Right lobe of liver (tissue), 6 donors: ENCODE measurements at places on chromosomes 7 and 10. TPM values are rescaled to one million over a fixed set of nuclear protein-coding genes. Genes with fewer than 3 reads are reported as not detected.

DNA sequence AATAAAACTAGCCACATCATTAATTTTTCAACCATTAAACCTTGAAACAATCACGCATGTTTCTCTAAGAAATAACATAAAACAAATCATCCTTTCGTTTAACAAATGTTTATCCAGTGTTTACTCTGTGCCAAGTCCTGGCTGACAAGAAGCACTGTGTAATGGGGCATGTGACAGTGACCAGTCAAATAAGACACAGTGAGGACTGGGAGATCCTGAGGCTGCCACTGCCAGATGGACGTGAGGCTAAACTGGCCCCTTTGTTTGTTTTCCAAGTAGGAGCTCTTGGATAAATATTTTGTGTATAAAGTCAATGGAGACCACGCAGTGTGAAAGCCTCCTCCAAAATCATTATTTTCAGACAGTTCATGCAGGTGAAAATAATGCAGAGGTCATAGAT, 626.2 kb downstream of the SUGCT start:
- H3K27ac ChIP-seq: peak overlapping the region; percentile 24
- H3K27me3 ChIP-seq: no peaks in the 10 kb centered on the region
- DNase-seq: peak; percentile 66
- H3K36me3 ChIP-seq: no peaks in the 10 kb centered on the region
- H3K4me1 ChIP-seq: no peaks in the 10 kb centered on the region
- no peak overlapping the region for H3K4me3 ChIP-seq

- H3K27ac ChIP-seq: no peak overlapping the region
- H3K4me1 ChIP-seq: no peaks in the 10 kb centered on the region
- H3K36me3 ChIP-seq: peaks cover 38% of the 10 kb centered on the region
- no peak for DNase-seq
Observed at GRCh38 chr10:42801135-42801534, 18.5 kb downstream of the BMS1 start.

DNA sequence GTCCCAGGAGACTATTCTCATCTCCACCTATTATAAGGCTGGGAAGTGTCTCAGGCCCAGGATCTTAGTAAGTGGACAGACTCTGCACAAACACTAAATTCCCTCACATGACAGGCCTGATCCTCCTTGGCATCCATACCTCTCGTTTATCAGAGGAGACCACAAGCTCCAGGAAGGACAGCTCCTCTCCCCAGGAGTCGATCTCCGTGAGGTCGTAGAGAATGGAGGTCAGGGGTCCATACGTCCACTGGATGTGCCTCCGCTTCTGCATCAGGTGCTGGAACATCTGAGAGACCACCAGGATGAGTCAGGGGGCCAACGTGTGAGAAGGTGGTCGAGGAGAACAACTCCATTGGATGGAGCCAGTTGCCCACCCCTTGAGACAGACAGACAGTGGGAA, 5.6 kb downstream of the TRPV5 start:
- no peaks in the 10 kb centered on the region for H3K4me1 ChIP-seq
- no peak overlapping the region for H3K4me3 ChIP-seq
- H3K36me3 ChIP-seq: no peaks in the 10 kb centered on the region
- H3K27me3 ChIP-seq: no peaks in the 10 kb centered on the region
- H3K27ac ChIP-seq: no peak overlapping the region

DNA sequence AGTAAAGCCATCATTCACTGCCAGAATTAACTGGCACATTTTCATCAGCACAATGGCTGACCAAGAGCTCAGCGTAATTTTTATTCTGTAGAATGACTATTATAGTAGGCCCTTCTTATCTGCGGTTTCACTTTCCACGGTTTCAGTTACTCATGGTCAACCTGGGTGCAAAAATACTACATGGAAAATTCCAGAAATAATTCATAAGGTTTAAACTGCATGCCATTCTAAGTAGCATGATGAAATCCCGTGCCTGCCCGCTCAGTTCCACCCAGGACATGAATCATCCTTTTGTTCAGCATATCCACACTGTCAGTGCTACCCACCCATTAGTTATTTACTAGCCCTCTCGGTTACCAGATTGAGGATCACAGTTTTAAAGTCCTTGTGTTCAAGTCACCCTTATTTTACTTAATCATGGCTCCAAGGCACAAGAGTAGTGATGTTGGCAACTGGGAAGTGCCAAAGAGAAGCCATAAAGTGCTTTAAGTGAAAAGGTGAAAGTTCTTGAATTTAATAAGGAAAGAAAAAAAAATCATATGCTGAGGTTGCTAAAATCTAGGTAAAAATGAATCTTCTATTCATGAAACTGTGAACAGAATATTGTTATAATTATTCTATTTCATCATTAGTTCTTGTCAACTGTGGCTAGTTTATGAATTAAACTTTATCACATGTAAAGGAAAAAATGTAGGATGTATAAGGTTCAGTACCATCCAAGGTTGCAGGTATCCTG, 204.9 kb downstream of the DOCK4 start:
- H3K27ac ChIP-seq: no peak overlapping the region
- no peak for DNase-seq
- no peaks in the 10 kb centered on the region for H3K27me3 ChIP-seq
- H3K4me3 ChIP-seq: no peak overlapping the region
- H3K4me1 ChIP-seq: peaks cover 17% of the 10 kb centered on the region

GRCh38 chr10:113648478-113648877, 15.4 kb downstream of the NRAP start:
- H3K4me3 ChIP-seq: no peak overlapping the region
- peaks cover 28% of the 10 kb centered on the region for H3K4me1 ChIP-seq
- no peak for DNase-seq
- H3K27me3 ChIP-seq: no peaks in the 10 kb centered on the region

GRCh38 chr10:11823989-11824346, 812 bp downstream of the PROSER2 start:
- H3K4me1 ChIP-seq: no peaks in the 10 kb centered on the region
- H3K36me3 ChIP-seq: no peaks in the 10 kb centered on the region
- H3K27ac ChIP-seq: peak overlapping the region; percentile 95

GRCh38 chr10:132961420-132961786, 19.0 kb upstream of the CFAP46 start:
- no peaks in the 10 kb centered on the region for H3K27me3 ChIP-seq
- no peak overlapping the region for H3K4me3 ChIP-seq
- peak; percentile 39 for DNase-seq
- no peaks in the 10 kb centered on the region for H3K4me1 ChIP-seq
- no peak overlapping the region for H3K27ac ChIP-seq

DNA sequence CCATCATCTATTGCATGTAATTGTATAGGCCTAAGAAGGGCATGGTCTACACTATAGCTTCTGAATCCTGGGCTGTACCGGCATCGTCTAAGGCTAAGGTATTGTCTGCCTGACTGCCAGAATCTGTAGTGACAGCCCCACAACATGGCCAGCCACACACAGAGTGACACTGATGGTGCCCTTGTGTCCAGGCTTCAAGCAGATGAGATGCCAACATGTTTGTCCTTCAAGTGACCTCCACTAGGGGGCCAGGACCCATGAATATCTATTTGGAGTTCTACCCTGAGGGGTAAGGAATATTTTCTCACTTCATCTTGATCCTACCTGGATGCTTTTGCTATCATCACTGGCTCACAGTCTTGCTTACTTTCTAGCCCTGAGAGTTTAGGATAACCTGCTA, 1.5 kb downstream of the CYP3A7 start:
- no peak for DNase-seq
- H3K36me3 ChIP-seq: no peaks in the 10 kb centered on the region
- H3K4me3 ChIP-seq: no peak overlapping the region
- H3K27me3 ChIP-seq: no peaks in the 10 kb centered on the region
- H3K4me1 ChIP-seq: peaks cover 38% of the 10 kb centered on the region

- H3K4me1 ChIP-seq: no peaks in the 10 kb centered on the region
- no peaks in the 10 kb centered on the region for H3K27me3 ChIP-seq
- no peak overlapping the region for H3K4me3 ChIP-seq
Observed at GRCh38 chr7:81111781-81112540, 193.1 kb upstream of the SEMA3C start.

GRCh38 chr7:117759950-117760640, 113.1 kb downstream of the CTTNBP2 start:
- H3K4me3 ChIP-seq: no peak overlapping the region
- H3K27ac ChIP-seq: no peak overlapping the region
- H3K4me1 ChIP-seq: no peaks in the 10 kb centered on the region
- no peaks in the 10 kb centered on the region for H3K36me3 ChIP-seq
- DNase-seq: no peak

- H3K27ac ChIP-seq: peak overlapping the region; percentile 91
- H3K27me3 ChIP-seq: no peaks in the 10 kb centered on the region
- H3K36me3 ChIP-seq: no peaks in the 10 kb centered on the region
Observed at GRCh38 chr7:140696024-140696679, 356 bp upstream of the NDUFB2 start.

- H3K27me3 ChIP-seq: no peaks in the 10 kb centered on the region
- no peak overlapping the region for H3K4me3 ChIP-seq
- no peak for DNase-seq
- no peaks in the 10 kb centered on the region for H3K4me1 ChIP-seq
Observed at GRCh38 chr7:19920166-19920565, 146.7 kb upstream of the TMEM196 start.

GRCh38 chr7:130377178-130377577, 3.1 kb upstream of the CPA1 start:
- no peaks in the 10 kb centered on the region for H3K27me3 ChIP-seq
- no peak overlapping the region for H3K4me3 ChIP-seq
- H3K27ac ChIP-seq: no peak overlapping the region
- H3K4me1 ChIP-seq: peaks cover 5% of the 10 kb centered on the region

GRCh38 chr7:132516042-132516840, 60.0 kb downstream of the PLXNA4 start:
- H3K36me3 ChIP-seq: no peaks in the 10 kb centered on the region
- H3K27me3 ChIP-seq: no peaks in the 10 kb centered on the region
- no peak overlapping the region for H3K27ac ChIP-seq
- no peaks in the 10 kb centered on the region for H3K4me1 ChIP-seq
- DNase-seq: no peak
- no peak overlapping the region for H3K4me3 ChIP-seq

DNA sequence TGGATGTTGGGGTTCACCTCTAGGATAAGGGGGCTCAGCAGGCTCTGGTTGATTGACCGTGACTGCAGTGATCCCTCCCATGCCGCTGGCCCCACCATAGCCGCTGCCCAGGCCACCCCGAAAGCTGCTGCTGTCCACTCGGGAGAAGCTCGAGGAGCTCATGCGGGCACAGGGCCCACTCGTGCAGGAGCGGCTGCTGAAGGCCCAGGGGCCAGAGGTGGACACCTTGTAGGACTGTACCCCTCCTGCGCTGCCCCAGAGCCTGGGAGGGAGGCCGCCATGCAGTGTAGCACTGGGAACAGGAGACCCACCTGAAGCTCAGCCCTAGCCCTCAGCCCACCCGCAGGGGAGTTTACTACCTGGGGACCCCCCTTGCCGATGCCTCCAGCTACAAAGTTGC, 70.0 kb downstream of the CHRM2 start:
- no peak overlapping the region for H3K27ac ChIP-seq
- no peak overlapping the region for H3K4me3 ChIP-seq
- no peaks in the 10 kb centered on the region for H3K27me3 ChIP-seq
- H3K36me3 ChIP-seq: no peaks in the 10 kb centered on the region

DNA sequence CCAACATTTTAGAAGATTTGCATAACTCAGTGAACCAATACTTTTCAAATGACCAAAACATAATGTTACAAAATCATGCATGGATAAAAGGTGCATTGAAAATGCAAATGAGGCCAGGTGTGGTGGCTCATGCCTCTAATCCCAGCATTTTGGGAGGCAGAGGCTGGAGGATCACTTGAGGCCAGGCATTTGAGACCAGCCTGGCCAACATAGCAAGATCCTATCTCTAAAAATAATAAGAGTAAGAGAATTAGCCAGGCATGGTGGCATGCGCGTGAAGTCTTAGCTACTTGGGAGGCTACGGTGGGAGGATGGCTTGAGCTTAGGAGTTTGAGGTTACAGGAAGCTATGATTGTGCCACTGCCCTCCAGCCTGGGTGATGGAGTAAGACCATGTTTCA, 33.4 kb downstream of the SCD start:
- no peak overlapping the region for H3K27ac ChIP-seq
- H3K27me3 ChIP-seq: no peaks in the 10 kb centered on the region
- no peak overlapping the region for H3K4me3 ChIP-seq
- DNase-seq: no peak

Gene FAM25G
- total RNA-seq: not detected

Gene GIMAP1
- total RNA-seq: 1.9 TPM

Gene PRKG1
- 1.1 TPM for total RNA-seq

Gene CALHM1
- total RNA-seq: not detected

Gene SORCS1
- total RNA-seq: not detected

Gene SUN3
- total RNA-seq: not detected
